ENCODE measurements at places on chromosomes 16 and 17.

- DNase-seq: no peak
Observed at GRCh38 chr17:45410144-45411091, 22.3 kb downstream of the ARHGAP27 start.

GRCh38 chr16:23232806-23233205 is 50.3 kb downstream of the SCNN1G start:
- no peak for DNase-seq

- no peak for DNase-seq
Observed at GRCh38 chr16:71273384-71273783, 15.8 kb downstream of the CMTR2 start.

DNA sequence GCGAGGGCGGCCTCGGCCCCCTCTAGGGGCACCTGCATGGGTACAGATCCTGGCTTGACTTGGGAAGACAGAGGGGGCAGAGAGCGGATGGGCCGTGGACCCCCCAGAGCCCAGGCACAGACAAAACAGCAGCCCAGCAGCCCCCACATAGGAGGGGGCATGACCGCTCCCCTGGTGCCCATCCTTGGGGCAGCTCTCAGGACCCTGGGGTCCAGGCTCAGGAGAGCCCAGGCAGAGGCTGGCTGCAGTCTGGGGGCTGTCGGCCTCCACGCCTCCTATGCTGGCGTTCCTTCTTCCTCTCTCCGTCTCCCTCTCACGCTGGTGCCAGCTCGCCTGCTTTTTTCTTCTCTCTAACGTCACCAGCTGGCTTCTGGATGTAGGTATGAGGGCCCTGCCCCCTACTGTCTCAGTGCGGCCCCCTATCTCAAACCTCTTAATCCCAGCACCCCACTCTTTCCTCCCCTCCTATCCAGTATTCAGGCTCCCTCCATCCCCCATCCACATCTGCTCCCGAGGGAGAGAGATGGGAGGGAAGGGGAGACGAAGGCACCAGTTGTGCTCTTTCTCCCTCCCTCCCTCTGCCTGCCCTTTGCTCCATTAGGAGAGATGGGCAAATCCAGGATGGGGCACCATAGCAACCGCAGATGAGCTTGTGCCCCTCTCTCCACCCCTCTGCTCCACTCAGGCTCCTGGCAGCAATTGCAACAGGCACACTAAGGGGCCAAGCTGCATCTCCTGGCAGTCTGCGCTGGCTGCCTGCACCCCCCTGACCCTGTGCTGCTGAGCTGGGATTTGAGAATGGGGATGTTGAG is at the start of gene GPR179:
Gene GPR179, minus strand, starts transcription at position 349 of the 812 bp plus-strand sequence. Its CDS starts 167 bp downstream, at position 182.
- DNase-seq: no peak

GRCh38 chr17:55706808-55707773 is 15.6 kb downstream of the TMEM100 start:
- DNase-seq: no peak

- DNase-seq: peak; percentile 24
Observed at GRCh38 chr17:10879190-10879836, 41.4 kb upstream of the PIRT start.

DNA sequence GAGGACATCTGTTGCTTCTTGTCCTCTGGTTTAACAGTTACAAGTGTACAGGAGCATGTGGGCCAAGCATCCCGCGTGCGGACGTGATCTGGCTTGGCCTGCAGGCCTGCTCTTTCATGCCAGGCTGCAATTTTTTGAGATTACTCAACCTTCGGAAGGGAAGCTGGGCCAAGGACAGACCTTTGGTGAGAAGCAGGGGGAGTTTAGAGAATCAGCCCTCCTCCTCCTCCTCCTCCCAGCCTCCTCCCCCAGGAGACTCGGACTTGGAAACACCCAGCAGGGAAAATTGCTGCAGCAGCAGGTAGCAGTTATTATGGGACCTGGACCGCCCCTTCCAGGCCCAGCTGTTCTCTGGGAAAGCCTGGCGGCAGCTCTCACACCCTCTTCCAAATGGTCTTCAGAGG is 5.1 kb upstream of the KLHL36 start:
- no peak for DNase-seq

DNA sequence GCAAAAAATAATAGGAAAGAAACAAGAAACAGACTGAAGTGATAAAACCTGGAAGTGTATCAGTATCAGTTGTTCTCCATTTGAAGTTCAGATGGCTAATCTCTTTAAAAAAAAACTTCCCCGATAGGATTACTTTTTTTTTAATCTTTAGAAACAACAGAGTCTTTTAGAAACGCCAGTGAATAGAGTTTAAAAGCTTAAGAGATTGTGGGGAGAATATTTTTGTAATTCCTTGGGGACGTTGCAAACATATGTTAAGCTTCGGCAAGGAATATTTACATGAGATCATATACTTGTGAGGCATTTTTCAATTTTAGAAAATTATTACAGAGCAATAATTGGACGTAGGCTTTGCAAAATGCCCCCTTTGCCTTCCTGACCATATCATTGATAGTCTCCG is 13.2 kb downstream of the MAF start:
- no peak for DNase-seq

GRCh38 chr17:13074026-13074425 is 56.2 kb upstream of the ELAC2 start:
- no peak for DNase-seq

DNA sequence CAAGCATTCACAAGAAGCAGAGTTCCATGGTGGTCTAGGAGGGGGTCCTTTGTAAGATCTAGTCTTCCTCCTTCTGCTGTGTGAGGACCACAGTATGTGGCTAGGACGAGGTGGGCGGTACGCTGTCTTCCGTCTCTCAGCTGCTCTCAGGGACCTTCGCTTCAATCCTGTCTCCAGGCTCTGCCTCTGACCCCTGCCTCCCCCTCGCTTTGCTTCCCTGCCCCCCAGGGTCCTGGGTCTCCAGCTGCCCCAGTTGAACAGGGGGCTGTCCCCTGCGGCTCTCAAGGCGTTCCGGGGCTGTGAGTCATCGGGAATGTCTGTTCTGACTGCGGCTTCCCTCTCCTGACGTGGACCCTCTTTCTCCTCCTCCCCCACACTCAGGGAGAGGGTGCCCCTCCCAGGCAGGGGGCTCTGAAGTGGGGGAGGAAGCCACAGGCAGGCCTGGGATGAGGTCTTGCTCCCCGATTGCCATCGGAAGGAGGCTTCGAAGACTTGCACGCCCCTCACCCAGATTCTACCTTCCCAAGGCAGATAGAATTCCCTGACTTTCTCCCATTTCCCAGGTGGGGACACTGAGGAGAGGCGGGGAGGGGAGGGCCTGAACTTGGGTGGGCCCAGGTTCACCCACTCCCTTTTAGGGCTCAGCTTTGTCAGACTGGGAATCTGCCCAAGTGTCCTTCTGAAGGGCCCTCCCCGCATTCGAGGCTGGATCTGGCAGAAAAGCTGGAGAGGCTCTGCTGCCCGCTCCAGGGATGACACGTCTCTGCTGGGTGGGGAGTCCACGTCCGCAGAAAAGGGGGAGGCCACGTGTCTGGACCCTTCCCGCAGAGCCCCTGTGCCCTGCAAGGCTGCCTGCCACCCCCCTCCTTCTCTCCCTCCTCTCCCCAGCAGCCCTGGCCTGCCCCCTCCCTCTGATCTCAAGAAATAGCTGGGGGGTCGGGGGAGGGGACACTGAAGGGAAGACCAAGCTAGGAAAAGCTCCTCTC is 9.1 kb upstream of the COL1A1 start:
- peak; percentile 40 for DNase-seq

- DNase-seq: no peak
Observed at GRCh38 chr16:76787394-76787793, 403.6 kb upstream of the MON1B start.

- no peak for DNase-seq
Observed at GRCh38 chr17:28937044-28937729, 14.1 kb downstream of the PHF12 start.

GRCh38 chr16:4385789-4386450 is 14.3 kb downstream of the VASN start:
- DNase-seq: no peak

Data from D341Med (cell line).